ENCODE measurements at places on chromosomes 4 and X.

DNA sequence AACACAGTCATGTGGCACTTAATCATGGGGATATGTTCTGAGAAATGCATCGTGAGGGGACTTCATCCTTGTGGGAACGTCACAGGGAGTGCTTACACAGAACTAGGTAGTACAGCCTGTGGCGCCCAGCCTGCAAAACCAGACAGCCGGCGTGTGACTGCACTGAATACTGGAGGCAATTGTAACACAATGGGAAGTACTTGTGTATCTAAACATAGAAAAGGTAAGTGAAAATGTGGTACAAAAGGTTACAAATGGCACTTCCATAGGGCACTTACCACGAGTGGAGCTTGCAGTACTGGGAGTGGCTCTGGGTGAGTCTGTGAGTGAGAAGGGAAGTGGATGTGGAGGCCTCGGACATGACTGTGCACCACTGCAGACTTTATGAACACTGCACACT, 5.2 kb downstream of the TLR3 start:
- no peak for DNase-seq

DNA sequence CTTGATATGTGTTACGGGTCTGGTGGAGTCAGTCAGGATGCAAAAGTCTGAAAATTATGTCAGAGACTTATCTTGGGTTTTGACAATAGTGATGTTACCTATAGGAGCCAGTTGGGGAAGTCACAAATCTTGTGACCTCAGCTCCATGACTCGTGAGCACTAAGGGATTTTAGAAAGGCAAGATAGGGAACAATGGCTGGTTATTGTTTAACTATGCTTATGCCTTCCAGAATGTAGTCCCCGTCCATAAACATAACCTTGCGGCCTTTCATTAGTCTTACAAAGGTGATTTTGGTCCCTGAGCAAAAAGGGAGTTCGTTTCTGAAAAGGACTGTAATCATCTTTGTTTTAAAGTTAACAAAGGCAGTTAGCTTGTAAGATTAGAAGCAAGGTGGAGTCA, 23.9 kb upstream of the GATB start:
- DNase-seq, result no peak

GRCh38 chr4:139077567-139078355, 62.2 kb downstream of the NOCT start:
- no peak for DNase-seq

- no peak for DNase-seq
These were observed 62.5 kb downstream of the PGRMC2 start for GRCh38 chr4:128225148-128225547.

DNA sequence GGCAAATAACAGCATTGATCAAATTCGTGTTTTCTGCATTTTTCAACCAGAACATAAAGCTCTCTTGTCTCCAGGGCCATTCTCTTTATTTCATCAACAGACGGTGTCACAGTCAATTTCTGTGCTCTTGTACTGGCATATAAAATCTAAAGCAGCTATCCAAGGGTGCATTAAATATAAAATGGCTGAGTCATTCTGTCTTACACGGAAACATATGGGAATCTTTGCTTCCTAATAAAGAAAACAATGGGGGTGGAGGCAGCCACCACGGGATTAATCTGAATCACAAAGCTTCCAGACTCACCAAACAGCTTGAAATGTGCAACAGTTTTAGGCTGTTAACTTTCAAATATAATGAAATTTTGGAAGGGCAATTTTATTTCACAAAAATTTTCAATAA, 132.6 kb downstream of the IL15 start:
- DNase-seq, result no peak
